Testis (tissue), 5 donors: ENCODE measurements at places on chromosomes 6 and 20. TPM values are rescaled to one million over a fixed set of nuclear protein-coding genes. Genes with fewer than 3 reads are reported as not detected.

Gene ELOVL4
- total RNA-seq, result 8.8 TPM

Gene YIPF3
- total RNA-seq, result 130 TPM

Gene SLPI
- 6.9 TPM for total RNA-seq

Gene LY86
- 0.87 TPM for total RNA-seq

Gene ARHGAP40
- total RNA-seq, result 1.5 TPM

Gene ZNF184
- 17.5 TPM for total RNA-seq

GRCh38 chr6:135014353-135014832, 40.2 kb downstream of the HBS1L start:
- H3K27me3 ChIP-seq, result no peaks in the 10 kb centered on the region
- no peak overlapping the region for H3K27ac ChIP-seq
- no peaks in the 10 kb centered on the region for H3K4me1 ChIP-seq
- DNase-seq, result no peak

GRCh38 chr6:25992413-25993340, 30.1 kb downstream of the TRIM38 start:
- peak overlapping the region; percentile 97 for H3K27ac ChIP-seq
- peak overlapping the region; percentile 71 for H3K4me3 ChIP-seq
- peak; percentile 96 for DNase-seq
- no peaks in the 10 kb centered on the region for H3K27me3 ChIP-seq

DNA sequence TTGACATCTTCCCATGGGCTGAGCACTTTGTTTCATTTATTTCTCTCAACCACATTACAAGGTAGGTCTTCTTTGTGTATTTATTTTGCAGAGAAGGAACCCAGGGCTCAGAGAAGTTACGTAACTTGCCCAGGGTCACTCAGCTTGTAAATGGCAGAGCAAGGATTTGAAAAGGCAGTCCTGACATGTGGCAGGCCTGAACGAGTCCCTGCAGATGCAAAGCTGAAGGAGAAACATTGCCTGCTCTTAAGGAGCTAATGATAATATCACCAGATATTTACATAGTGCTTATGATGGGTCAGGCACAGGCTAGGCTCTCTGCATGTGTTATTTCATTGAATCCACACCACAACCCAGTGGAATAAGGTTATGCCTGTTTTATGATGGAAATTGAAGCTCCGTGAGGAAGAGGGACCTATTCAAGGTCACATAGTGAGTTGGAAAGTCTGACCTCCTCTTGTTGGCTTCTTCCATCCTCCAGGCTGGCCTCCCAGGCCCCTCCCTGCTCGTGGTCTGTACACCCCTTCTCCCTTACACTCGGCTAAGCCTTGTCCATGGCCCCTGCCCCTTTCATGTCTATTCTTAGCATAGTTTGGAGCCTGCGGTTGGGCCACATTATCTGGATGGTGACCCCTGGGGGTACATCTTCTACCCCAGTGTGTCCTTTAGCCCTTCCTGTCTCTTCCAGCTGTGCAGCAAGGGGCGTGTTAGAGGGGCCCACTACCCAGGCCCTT, 12.5 kb downstream of the MYH7B start:
- peaks cover 19% of the 10 kb centered on the region for H3K4me1 ChIP-seq
- no peak overlapping the region for H3K27ac ChIP-seq
- H3K4me3 ChIP-seq, result no peak overlapping the region

DNA sequence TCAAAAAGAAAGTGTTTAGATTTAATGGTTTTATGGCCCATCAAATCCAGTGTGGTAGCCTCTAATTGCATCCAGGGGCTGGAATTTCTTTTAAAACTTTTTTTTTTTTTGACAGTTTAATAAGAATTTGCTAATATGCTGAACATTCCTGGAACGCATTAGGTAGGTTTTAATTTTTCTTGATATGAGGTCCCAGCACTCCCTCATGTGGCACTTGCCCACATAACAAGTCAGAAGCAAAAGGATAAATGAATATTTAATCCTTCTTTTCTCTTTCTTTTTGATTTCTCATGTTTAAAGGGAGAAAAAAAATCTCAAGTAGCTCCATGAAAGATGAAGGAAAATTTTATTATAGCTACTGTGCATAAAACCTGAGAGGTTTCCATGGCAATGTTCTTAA, 13.5 kb downstream of the HAO1 start:
- no peaks in the 10 kb centered on the region for H3K27me3 ChIP-seq
- peak; percentile 30 for DNase-seq
- H3K36me3 ChIP-seq, result no peaks in the 10 kb centered on the region
- no peak overlapping the region for H3K4me3 ChIP-seq
- H3K27ac ChIP-seq, result no peak overlapping the region

GRCh38 chr20:48809673-48810072, 18.1 kb downstream of the PREX1 start:
- no peak overlapping the region for H3K4me3 ChIP-seq
- H3K27me3 ChIP-seq, result no peaks in the 10 kb centered on the region
- no peak for DNase-seq
- H3K4me1 ChIP-seq, result no peaks in the 10 kb centered on the region

DNA sequence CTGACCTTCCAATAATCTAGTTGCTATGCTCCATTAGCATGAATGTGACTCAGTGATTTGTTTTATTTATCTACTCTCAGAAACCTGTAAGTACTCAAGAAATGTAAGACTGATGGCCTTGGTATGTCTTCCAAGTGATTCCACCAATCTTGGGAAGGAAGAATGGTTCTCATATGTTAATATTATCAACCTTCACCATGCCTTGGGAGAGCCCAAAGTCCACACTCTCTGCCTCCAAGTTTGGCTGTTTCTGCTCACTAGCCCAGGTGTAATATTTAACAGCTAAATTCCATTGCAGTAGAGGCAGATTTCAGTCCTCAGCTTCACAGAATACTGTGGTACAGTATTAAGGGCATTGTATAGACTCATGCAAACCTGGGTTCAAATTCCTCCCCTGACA, 51.8 kb downstream of the CLIC5 start:
- H3K27ac ChIP-seq, result no peak overlapping the region
- no peak for DNase-seq

GRCh38 chr20:19908576-19908975, 108.6 kb upstream of the NAA20 start:
- H3K27me3 ChIP-seq, result no peaks in the 10 kb centered on the region
- H3K4me1 ChIP-seq, result no peaks in the 10 kb centered on the region
- no peak overlapping the region for H3K27ac ChIP-seq
- H3K36me3 ChIP-seq, result no peaks in the 10 kb centered on the region
- H3K4me3 ChIP-seq, result no peak overlapping the region
- no peak for DNase-seq

DNA sequence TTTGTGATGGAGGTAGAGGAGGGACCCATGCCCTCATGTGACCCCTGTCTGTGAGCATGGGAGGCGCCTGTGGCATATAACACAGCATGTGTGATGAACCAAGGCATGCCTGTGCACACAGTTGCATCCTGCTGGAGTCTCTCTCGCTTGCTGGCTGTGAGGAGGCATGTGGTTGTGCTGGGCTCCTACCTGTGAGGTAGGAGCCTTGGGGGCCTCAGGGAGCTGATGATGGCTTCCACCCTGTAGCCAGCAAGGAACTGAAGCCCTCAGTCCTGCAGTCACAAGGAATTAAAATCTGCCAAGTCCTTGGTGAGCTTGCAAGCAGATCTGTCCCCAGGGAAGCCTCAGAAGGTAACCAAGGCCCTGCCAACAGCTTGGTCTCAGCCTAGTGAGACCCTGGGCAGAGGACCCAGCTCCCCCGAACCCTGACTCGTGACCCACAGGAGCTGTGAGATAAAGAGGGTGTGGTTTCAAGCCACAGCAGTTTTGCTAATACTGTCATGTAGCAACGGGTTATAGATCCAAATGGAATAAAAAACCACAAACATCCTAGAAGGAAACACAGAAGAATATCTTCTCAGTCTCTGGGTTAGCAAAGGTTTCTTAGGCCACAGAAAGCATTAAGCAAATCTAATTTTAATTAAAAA, 145.7 kb downstream of the WDR27 start:
- DNase-seq, result no peak
- no peak overlapping the region for H3K4me3 ChIP-seq
- H3K27me3 ChIP-seq, result no peaks in the 10 kb centered on the region
- H3K27ac ChIP-seq, result no peak overlapping the region
- no peaks in the 10 kb centered on the region for H3K36me3 ChIP-seq

GRCh38 chr6:137681445-137682009, 185.5 kb upstream of the TNFAIP3 start:
- no peaks in the 10 kb centered on the region for H3K27me3 ChIP-seq
- H3K27ac ChIP-seq, result no peak overlapping the region
- H3K36me3 ChIP-seq, result no peaks in the 10 kb centered on the region
- no peak overlapping the region for H3K4me3 ChIP-seq

- H3K36me3 ChIP-seq, result no peaks in the 10 kb centered on the region
- H3K4me1 ChIP-seq, result peaks cover 15% of the 10 kb centered on the region
- no peak for DNase-seq
- H3K27ac ChIP-seq, result no peak overlapping the region
- no peaks in the 10 kb centered on the region for H3K27me3 ChIP-seq
These were observed 48.3 kb downstream of the LAMA4 start for GRCh38 chr6:112206110-112206458.

DNA sequence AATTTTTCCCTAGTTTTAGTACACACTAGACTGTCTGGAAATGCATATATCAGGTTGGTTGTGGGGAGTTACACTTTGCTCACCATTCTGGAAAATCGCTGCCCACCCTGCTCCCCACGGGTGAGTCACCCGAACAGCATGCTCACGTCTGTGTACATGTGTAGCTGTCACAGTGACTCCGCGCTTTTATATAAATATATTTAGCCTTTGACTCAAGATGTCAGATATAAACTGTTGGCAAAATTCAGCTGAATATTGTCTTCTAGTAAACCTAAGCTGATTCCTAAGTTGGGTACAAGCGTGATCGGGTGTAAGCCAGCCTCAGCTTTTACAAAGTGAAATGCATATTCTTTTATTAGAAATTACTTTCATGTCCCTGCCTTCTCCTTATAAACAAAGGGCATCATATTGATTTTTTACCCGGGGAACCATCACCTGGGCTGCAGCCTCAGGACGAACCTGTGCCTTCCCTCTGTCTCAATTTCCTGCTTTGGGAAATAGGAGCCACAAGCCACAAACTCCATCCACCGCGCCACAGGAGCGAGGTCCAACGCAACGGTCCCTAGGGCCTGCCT, 4.3 kb downstream of the SDCBP2 start:
- peak overlapping the region; percentile 87 for H3K4me3 ChIP-seq
- no peaks in the 10 kb centered on the region for H3K36me3 ChIP-seq
- DNase-seq, result no peak
- peak overlapping the region; percentile 99 for H3K27ac ChIP-seq
- H3K27me3 ChIP-seq, result no peaks in the 10 kb centered on the region
- H3K4me1 ChIP-seq, result peaks cover 42% of the 10 kb centered on the region

GRCh38 chr6:135707426-135707825, 144.1 kb upstream of the PDE7B start:
- no peaks in the 10 kb centered on the region for H3K36me3 ChIP-seq
- H3K4me1 ChIP-seq, result no peaks in the 10 kb centered on the region
- no peak for DNase-seq
- H3K27ac ChIP-seq, result no peak overlapping the region
- no peak overlapping the region for H3K4me3 ChIP-seq
- H3K27me3 ChIP-seq, result no peaks in the 10 kb centered on the region

DNA sequence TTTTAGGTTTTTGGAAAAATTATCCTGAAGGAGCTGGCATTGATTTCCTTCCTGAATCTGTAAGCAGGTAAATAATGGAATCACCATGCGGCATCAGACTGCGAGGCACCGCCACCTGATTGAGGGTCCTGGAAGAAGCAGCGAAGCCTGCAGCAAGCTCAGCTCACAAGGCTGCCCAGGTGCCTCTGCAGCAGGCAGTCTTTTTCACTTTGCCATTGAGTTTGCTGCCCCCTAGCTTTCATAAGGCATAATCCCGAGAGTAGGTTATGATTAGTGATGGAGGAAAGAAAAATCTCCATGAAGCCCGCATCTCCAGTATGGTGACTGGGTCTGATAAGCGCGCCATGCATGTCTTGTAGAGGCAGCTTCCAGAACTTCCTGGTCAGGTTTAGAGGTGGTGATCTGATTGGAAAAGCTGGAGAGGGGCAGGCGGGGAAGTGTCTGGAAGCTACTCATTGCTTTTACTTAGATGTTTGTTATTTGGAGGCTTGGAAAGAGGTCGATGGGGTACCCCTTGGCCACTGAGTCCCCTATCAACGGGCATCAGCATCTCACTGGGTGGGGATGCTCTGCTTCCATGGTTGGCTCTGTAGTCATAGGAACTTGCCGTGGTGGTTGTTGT, 26.7 kb downstream of the IYD start:
- peak; percentile 81 for DNase-seq
- H3K27ac ChIP-seq, result no peak overlapping the region
- no peak overlapping the region for H3K4me3 ChIP-seq
- no peaks in the 10 kb centered on the region for H3K27me3 ChIP-seq

GRCh38 chr6:16343593-16343992, 105.2 kb downstream of the GMPR start:
- no peaks in the 10 kb centered on the region for H3K27me3 ChIP-seq
- no peaks in the 10 kb centered on the region for H3K36me3 ChIP-seq
- H3K4me1 ChIP-seq, result peaks cover 5% of the 10 kb centered on the region
- no peak for DNase-seq
- H3K27ac ChIP-seq, result no peak overlapping the region

- no peaks in the 10 kb centered on the region for H3K36me3 ChIP-seq
- H3K27ac ChIP-seq, result no peak overlapping the region
- no peaks in the 10 kb centered on the region for H3K4me1 ChIP-seq
- DNase-seq, result no peak
- no peaks in the 10 kb centered on the region for H3K27me3 ChIP-seq
These were observed 153.6 kb downstream of the VEGFA start for GRCh38 chr6:43923376-43924221.
